Activated naive CD8-positive, alpha-beta T cell treated with anti-CD3 and anti-CD28 coated beads, Interleukin-2, amount 50 U/mL, for 16 hours (primary cell): ENCODE measurements at places on chromosomes 2 and 18.

DNA sequence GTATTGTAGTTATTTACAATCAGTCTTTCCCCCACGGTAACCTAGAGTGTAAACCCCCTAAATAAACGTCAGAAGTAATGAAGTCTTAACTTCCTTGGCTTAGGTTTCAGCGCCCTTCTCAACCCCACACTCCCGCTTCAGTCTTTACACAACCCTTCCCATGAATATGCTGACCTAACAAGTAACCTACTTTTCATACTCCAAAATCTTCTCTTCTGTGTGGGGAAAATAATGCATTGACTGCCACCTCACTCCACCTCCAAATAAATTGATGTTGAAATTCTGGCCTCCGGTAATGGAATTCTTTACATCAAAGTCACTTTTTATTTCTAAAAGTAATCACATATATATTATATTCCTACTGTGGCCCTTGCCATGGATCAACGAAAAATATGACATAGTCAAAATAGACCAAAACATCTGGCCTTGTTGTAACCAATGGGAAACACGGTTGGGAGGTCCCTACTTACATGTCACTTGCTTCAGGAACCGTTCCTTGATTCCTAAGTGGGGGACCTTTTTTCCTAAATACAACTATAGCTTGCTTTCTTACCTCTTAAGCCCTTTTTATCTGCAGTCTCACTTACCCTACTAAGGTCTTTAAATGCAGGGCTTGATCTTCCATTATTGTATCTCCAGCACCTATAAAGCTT lies 961 bp downstream of the GEN1 start:
- no peak for DNase-seq

DNA sequence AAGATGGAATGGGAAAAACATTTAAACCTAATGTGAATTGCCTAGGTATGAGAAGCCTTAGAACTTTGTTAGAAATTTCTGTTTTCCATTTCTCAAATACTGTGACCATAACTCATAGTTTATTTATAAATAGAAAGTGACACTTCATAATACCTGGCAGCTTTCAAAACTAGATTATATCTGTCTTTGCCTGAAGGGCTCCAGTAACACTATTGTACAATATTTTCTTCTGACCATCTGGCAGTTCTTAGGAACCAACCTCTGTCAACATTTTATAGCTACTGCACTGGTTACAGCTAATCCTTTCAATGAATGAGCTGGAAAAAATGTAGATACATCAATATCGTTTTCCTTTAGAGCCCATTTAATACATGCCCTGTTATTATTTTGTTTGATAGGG lies 237.4 kb downstream of the CAMKMT start:
- no peak for DNase-seq

DNA sequence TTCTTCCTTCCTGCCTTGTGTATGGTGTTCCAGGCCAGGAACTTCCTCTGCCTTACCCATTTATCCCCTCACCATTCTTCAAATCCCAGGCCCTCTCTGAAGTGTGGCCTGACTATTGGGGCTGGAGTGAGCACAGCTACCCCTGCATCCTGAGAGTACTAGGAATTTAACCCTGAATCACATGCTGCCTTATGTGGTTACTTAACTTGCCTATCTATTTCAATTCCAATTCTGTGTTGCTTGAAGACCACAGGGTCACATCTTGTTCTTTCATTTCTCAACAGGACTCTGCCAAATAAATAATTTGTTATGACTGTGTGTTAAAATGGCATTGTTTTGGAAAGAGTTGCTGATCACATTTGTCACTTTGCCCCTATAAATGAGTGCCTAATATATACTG lies 108.6 kb downstream of the CERS6 start:
- DNase-seq, result no peak

- DNase-seq, result no peak
Measured at GRCh38 chr2:9944330-9944758, 7.1 kb upstream of the GRHL1 start.

DNA sequence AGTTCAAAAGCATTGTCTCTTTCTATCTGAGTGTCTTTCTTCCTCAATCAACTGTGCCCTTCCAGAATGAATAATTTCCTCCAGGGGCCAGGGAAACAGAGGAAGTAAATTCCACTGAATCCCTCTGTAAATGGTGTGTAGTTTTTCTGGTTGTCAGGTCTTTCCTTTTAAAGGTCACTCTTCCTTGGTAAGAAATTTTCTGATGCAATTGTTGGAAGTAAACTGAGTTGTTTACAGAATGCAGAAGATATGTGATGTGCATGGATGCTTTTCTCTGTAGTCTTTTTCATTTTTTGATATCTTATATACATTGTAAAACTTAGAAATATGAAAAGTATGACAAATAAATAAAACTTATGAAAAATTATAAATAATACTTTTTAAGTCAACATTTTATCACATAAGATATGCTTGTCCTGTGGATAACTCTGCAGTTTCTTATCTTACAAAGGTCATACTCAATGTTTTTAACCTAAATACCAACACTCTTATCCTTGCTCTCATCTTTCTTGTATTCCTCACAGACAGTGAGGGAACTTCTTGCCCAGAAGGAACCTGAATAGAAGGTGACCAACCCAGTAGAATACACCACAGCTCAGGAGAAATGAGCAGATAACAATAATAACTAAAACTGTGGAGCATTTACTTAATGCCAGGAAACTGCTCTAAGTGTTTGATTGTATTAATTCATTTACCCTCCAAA lies 234.5 kb downstream of the METTL4 start:
- DNase-seq, result no peak

GRCh38 chr2:82667491-82667890 lies 1791.6 kb downstream of the SUCLG1 start:
- no peak for DNase-seq

GRCh38 chr2:142037066-142037465 lies 93.8 kb downstream of the LRP1B start:
- no peak for DNase-seq

GRCh38 chr18:23765931-23766330 lies 76.7 kb downstream of the LAMA3 start:
- DNase-seq, result no peak

DNA sequence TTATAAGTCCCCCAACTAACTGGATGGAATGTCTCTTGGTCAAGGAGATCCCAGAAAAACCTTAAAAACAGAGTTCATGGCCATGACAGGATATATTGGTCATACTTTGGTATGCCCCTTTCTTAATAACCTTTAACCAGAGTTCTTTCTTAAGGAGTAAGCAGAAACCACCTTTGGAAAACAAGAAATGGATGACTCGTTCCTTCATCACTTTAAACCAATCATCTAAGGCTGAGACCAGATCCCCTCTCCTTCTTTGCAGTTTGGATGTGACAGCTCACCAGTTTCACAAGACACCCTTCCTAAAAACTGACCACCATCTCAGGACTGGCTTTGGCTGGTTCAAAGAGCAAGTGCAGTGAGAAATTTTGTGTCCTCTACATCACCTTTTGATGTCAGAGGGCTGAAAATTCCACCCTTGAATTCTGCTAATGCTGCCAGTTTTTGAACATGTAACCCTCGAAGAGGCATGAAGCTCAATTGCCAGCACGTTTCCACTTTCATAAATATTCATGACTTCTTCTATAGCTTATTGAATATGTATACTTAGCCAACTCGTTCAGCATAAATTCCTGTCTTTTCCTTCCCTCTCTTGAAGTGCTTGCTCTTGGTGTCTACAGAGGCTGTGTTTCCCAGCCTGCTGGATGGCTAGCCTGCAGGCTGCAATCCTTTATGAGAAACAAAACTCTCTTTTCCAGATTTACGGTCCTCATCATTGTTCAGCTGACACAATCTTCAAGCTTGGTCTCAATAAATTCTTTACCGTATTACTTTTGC lies 1323.5 kb upstream of the TMEFF2 start:
- no peak for DNase-seq
